Hematopoietic multipotent progenitor cell treated with erythropoietin and hydrocortisone succinate and interleukin-3 and kit ligand, for 8 days (in vitro differentiated cells): ENCODE measurements at places on chromosomes 7 and 10.

DNA sequence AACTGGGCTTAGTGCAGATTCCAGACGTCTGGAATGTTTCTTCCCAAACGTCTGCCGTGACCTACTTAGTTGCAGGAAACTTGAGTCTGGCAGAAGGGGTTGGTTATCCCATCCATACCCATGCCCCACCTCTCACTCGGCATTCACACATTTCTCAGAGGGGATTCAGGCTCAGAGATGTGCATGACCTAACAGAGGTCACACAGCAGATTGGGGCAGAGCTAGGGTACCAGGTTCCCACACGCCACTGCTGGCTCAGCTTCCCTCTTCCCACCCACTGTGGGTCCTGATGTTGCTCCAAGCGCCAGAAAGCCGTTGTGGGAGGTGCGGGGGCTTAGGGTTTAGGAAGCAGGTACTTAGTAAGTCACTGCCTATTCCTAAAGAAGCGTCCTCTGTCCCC is 3.0 kb downstream of the UCMA start:
- DNase-seq: no peak

- peak; percentile 55 for DNase-seq
Observed at GRCh38 chr7:20440472-20441105, 109.9 kb downstream of the ITGB8 start.

GRCh38 chr7:16753932-16754855 is 639 bp downstream of the TSPAN13 start:
- DNase-seq: peak; percentile 28

GRCh38 chr7:96800824-96801223 is 91.2 kb upstream of the SEM1 start:
- no peak for DNase-seq

GRCh38 chr7:92295391-92295790 is 49.6 kb downstream of the ANKIB1 start:
- DNase-seq: no peak

DNA sequence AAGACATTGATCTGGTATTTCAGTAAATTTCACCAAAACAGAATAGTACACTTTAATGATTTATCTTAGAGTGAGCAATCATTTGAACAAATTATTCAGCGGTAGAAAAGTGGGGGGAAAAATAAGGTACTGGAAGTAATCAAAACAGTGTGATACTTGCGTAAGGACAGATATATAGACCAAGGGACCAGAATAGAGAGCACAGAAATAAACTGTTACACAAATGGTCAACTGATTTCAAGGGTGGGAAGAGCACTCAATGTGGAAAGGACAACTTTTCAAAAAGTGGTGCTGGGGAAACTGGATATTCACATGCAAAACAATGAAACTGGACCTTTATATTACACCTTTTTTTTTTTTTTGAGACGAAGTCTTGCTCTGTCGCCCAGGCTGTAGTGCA is 119.9 kb downstream of the NRBF2 start:
- DNase-seq: no peak

GRCh38 chr7:29858191-29858951 is 52.1 kb downstream of the WIPF3 start:
- DNase-seq: no peak

DNA sequence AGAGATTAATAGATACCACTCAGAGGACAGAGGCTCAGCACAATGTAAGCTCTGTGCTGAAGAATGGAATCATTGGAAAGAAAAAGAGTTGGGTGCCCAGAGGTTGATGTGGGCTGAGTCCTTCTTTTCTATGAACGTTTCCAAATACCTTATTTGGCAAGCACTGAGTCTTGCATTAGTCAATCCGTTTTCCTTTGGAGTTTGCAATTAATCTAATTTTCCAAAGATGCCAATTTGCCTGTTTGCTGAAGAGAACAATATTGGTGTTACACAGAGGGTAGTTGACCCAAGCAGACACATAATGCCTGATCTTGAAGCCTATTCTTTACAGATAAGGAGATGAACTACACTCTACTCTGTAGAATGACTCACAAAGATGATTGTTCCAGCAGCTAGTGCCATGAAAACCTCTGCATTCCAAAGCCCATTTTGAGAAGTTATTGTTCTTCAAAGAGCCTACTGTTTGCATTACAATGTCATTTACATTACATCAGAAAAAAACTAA is 55.4 kb upstream of the MET start:
- DNase-seq: no peak

GRCh38 chr10:32744321-32744720 is 213.7 kb downstream of the ITGB1 start:
- DNase-seq: no peak

GRCh38 chr10:1896153-1896552 is 158.8 kb upstream of the ADARB2 start:
- DNase-seq: no peak

GRCh38 chr7:90692947-90693346 is 96.8 kb downstream of the CDK14 start:
- DNase-seq: no peak

DNA sequence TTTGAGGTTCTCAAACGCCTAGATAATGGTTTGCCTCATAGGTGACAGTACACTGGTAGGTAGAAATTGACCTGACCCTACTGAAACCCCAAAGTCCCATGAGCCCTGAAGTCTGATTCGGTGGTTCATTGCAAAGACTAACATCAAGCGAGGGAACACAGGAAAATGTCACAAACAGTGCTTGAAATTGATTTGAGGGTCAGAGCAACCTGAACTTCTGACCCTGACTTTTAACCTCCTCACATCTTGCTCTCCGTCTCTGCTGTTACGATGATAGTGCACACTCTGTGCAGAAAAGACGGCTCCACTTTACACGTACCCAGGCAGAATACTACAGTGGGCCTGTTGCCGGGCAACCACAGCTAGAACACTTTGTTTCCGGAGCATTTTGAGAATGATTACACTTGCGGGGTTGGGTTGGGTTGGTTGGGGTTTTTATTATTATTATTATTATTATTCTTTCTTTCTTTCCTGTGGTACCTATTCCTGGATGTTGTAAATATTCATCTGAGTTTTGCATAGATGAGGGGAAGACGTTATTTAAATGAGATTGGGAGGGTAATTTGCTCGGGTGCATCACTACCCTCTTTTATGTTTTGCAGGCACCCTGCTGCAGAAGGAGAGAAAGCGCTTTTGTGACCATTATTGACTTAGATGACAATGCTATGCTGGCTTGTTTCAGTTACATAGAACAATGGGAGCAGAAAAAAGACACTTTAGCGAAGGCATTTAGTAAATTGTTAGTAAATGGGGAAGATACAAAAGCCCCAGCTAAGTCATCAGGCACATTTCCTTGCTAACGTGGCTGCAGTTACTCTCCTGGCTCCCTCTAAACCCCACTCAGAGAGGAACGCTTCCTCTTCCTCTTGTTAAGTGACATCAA is 438.1 kb upstream of the NRP1 start:
- DNase-seq: no peak

- DNase-seq: peak; percentile 63
Observed at GRCh38 chr7:107201795-107202450, 33.1 kb downstream of the HBP1 start.

DNA sequence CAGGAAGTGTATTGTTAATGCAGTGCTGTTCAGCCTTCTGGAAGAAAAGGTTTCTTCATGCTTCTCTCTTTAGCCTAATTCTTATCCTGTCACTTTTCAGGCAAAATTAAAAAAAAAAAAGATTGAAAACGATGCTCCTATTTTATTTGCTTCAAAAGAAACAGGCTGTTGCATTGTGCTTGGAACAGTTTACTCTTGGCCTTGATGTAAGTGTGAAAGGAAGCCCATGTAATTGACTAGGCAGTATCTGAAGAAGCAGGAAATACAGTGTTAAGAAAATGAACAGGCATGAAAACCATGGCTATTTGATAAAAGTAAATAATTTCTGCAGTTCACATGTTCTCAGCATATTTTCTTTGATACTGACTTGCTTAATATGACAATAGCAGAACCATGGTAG is 40.4 kb upstream of the ATRNL1 start:
- DNase-seq: no peak

- DNase-seq: no peak
Observed at GRCh38 chr7:155848691-155849669, 36.7 kb upstream of the SHH start.

GRCh38 chr7:103031781-103032180 is 42.8 kb downstream of the FBXL13 start:
- no peak for DNase-seq

DNA sequence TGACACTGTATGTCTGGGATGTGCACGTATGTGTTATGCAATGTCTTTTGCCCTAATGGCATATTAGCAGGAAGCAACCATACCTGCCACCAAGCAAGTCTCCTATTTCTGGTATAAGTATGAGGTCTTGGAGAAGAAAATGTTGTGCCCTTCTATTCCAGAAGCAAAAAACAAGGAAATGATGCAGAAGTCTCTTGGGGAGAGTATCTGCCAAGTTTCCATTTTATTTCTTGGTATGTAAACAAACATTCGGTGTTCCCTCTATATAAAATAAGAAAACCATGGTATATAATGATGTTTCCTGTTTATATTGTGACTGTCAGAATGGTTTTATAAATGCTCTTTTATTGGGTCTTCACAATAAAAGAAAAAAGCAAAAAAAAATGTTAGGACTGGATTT is 19.3 kb upstream of the MYO3A start:
- no peak for DNase-seq

DNA sequence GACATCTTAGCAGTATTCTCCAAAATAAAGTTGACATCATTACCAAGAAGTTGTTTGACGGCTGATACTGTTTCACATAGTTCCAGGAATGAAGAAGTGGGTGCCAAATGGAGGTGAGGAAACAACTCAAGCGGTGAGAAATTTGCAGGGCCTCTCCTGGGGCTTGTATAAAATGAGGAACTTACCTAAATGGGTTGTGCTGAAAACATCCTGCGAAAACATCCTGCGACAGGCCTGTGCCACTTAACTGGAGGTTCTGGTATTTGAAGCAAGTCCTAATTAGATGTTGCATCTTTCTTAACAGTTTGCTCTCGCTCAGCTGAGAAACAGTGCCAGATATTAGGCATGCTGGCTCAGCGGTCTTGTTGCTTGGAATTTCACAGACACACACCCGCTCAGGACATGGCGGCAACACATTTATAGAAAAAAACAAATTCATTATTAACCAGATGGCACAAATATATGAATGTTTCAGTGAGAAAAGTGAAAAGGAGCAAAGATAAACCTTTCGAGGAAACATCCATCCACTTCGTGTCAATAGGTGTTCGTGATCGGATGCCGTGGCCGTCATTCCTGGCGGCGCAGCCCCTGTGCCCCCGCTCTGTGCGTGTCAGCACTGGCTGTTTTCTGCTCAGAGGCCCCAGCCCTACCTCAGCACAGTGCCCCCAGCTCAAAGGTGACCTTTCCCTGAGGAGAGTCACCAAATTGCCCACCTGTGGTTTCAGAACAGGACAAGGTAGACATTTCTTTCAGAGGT is 48.1 kb downstream of the CDC123 start:
- peak; percentile 40 for DNase-seq

GRCh38 chr7:28116041-28116440 is 64.6 kb downstream of the JAZF1 start:
- DNase-seq: no peak

- DNase-seq: peak; percentile 59
Observed at GRCh38 chr10:61284222-61284890, 168.8 kb downstream of the TMEM26 start.

GRCh38 chr10:78744491-78745090 is 324.2 kb upstream of the ZMIZ1 start:
- DNase-seq: no peak

- peak; percentile 81 for DNase-seq
Observed at GRCh38 chr7:44587843-44588711, 6.0 kb upstream of the TMED4 start.

DNA sequence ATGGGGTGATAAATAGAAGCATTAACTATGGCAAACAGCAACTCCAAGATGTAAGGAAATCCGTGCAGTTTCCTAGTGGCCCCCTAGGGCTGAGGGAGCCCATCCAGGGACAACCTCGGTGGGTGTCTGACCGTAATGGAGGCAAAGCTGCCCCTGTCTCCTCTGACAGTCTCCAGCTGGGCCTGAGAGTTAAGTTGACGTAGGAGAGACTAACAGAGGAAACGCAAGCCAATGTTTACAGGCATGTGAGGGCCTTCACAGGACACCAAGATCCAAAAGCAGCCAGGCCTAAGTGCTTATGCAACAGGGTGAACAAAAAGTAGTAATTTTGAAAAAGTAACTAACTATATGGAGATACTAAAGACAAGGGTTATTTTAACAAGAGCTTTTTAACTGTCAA is 330.0 kb upstream of the C7orf33 start:
- DNase-seq: no peak

- no peak for DNase-seq
Observed at GRCh38 chr10:82934947-82935346, 1060.0 kb downstream of the NRG3 start.

- no peak for DNase-seq
Observed at GRCh38 chr10:31358688-31359330, 39.8 kb downstream of the ZEB1 start.

DNA sequence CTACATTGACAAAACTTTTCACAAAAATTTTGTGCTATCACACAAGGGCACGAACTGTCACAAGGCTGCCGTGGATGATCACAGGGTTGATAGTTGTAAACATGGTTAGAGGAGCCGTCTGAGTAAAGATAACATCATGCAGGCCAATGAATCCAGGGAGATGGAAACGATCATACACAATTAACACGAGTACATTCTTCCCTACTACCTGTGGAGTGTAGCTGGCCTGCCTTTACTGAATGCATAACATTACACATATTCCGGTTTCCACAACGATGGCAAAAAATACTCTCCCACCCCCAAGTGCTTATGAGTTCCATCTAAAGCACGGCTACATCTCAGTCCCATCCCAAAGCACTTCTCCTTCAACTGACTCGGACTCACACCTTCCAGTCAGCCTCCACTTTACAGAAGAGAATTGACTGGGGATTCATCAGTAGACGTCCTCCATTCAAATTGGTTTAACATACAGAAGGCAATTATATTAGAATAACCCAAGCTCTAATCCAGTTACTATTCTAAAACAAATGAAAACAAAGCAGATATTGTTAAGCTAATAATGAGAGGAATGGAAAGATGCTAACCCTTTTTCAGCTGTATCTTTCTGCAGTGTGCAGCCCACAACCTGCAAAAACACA is 69.0 kb downstream of the EZH2 start:
- DNase-seq: no peak

GRCh38 chr7:146956321-146956720 is 839.7 kb downstream of the CNTNAP2 start:
- no peak for DNase-seq

DNA sequence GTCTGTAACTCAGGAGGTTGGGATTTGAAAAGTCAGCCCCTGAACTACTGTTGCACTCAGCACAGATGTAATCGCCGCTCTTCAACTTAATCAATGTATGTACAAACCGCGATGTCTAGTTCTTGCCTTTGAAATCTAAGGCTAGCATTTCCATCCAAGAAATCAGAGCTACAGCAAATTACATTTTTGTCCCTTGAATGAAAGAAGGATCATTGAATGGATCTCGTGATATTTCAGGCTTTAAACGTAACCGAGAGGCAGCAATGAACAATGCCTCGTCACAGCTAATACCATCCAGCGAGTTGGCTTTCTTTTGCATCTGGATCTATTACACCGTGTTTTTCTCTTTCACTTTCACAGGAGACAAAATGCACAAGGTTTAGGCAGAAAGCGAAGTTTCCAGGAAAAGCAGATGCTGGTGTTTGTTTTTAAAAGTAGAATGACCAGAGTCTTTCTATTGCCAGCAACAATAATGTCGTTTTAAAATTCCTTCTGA is 5.5 kb downstream of the SKIDA1 start:
- DNase-seq: no peak
